ENCODE measurements at places on chromosomes 12 and 14.

GRCh38 chr12:128909653-128910052 is 56.4 kb downstream of the GLT1D1 start:
- no peak for DNase-seq

DNA sequence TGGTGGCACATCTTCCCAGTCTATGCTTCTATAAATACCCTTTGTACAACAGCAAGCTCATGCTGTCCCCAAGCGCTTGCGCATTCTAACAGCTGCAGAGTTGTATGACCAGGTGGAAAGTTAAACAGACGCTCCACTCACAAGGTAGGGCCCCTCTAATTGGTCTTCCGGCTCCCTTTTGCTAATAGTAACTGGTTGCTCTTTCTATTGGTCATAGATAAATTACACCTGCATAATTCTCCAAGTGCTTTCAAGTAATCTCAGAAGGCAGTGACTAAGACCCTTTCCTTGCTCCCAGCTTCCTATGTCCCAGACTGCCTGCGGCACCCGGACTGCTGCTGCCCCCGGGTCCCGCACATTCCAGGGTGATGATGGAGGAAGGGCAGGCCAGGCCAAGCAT is 6.1 kb upstream of the TSPAN9 start:
- no peak for DNase-seq

GRCh38 chr12:63814146-63814772 is 30.2 kb upstream of the SRGAP1 start:
- no peak for DNase-seq

DNA sequence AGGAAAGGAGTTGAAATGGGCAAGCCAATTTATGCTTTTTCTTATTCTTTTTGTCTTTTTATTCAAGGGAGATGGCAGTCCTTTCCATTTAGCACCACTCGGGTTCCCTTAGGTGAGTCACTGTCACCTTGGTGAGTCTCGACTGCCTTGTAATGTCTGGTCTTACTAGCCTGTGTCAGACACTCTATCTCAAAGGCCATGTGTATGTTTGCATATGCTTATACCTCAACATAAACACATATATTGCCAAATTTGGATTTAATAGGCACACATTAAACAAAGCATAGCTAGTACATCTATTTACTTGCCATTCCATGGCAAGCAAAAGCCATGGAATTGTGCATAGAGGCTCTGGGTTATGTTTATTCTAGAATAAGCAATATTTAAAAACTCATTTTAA is 624.9 kb upstream of the FOXG1 start:
- no peak for DNase-seq

DNA sequence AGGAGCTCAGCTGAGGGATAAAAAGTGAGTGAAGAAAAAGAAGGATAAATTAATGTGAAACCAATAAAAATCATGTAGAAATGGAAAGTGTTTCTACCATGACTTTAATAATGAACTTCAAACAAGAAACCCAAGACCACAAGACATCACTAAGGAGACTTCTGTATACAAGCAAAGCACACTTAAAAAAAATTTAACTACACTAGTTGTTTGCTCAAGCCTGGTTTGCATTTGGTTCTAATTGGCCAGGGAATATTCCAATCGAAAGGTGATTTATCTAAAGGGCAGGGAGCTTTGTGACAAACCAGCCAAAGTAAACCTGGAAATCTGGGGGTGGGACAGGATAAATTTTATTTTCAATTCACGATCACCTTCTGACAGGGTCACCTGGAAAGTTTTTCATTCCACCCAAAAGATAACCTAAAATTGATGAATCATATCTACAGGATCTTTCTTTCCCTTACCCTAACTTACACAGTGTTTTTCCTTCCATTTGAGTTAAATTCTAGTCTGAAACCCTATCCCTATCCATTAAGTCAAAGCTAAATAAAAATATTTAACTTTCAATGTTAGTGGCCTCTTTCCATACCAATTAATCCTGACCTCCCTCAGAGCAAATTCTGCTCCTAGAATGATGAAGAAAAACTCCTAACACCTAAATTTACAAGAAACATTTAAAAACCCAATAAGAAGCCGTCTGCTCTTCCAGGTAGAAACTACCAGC is 2.6 kb downstream of the EGLN3 start:
- DNase-seq, result no peak

- no peak for DNase-seq
These were observed 43.6 kb downstream of the SYNE3 start for GRCh38 chr14:95472819-95473251.

DNA sequence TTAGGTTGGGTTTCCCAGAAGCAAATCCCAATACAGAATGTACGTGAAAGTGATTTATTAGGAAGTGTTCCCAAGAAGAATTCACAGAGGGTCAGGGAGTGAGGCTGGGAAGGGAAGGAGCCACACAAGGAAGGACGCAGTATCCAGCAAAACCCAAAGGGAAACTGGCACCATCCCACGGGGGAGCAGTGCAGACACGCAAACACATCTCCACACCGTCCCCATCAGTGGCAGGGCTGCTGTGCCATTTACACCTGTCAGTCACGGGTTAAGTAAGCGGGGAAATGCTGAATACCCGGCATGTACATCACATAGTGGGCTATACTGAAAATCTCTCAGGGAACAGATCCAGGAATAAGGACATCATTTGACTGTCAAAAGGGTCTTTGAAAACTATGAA is 93.9 kb downstream of the SLC38A1 start:
- no peak for DNase-seq

GRCh38 chr12:3219233-3219632 is 142.1 kb downstream of the TSPAN9 start:
- no peak for DNase-seq

DNA sequence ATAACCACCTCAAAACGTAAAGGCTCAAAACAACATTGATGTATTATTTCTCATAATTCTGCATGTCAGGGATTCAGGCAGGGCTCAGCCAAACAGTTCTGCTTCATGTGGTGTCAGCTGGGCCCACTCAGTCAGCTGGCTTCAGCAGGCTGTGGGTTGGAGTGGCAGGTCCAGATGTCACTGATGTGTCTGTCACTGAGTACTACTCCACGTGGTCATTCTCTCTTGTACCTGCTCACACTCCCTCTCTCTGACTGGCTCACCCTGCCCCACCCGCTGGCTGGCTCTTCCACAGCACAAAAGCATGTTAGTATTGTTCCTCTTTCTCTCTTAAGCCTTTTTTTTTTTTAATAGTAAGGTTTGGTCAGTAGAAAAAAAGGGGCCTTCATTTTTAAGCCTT is 182.4 kb downstream of the DICER1 start:
- no peak for DNase-seq

DNA sequence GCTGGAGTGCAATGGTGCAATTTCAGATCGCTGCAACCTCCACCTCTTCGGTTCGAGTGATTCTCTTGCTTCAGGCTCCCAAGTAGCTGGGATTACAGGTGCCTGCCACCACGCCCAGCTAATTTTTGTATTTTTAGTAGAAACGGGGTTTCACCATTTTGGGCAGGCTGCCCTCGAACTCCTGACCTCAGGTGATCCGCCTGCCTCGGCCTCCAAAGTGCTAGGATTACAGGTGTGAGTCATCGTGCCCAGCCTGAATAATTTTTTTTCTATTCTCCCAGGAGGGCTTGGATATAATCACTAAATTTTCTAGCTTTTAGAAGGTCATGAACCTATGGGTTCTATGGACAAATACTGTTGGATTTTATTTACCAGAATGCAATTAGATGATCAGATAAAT is 44.7 kb upstream of the GNPNAT1 start:
- DNase-seq, result no peak

GRCh38 chr12:49094975-49095365 is 369 bp upstream of the DHH start:
- DNase-seq, result no peak

- no peak for DNase-seq
These were observed 21.5 kb downstream of the PPTC7 start for GRCh38 chr12:110561471-110562201.

DNA sequence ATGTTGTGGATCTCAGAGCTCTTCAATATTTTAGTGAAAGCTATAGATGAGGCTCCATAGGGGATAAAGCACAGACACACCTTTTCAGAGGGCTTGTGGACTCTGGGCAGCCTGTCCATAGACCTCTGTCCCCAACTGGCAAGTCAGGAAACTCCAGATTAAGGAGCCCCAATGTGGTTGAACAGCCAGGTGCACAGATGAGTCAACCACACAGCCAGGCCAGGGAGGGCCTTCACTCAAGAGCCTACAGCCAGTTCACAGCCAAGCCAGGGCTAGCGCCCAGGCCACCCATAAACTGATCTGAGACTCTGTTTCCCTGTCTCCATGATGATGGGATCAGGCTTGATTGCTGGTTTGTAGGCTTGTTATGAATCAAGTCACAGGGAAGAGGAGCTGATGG is 1.0 kb upstream of the BDKRB2 start:
- DNase-seq, result no peak

- DNase-seq, result no peak
These were observed 79.3 kb upstream of the NRXN3 start for GRCh38 chr14:78090864-78091263.

Measured in NCI-H2081 treated with DMSO at 0.1 percent for 48 hours (cell line).